Right kidney (tissue), 9 donors: ENCODE measurements at places on chromosomes 5 and 9.

- no peak for DNase-seq
Measured at GRCh38 chr5:128196791-128197190, 113.2 kb downstream of the SLC12A2 start.

DNA sequence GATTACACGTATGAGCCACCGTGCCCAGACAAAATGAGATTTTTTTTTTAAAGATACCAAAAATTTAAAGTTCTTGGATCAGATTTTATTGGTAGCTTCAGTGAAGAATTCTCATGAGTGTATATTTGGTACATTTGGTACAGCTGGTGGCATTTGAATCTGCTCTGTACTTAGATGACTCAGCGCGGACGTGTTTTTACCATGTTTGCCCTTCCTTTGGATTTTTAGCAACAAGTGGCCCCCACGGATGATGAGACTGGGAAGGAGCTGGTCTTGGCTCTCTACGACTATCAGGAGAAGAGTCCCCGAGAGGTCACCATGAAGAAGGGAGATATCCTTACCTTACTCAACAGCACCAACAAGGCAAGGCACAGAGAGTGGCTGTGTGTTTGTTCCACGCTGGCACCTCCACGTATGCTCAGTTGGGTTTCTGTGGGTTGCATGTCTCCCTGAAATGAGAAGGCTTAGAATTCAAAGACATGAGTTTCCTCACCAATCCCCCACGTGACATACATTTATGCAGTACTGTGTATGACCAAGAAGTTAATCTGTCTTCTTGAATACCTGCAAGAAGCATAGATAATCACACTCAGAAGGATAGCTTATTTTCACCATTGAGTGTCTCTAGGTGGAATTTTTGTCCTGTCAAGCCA, 36.3 kb downstream of the SPTAN1 start:
- no peak for DNase-seq

GRCh38 chr5:147084702-147085101, 150.1 kb upstream of the STK32A start:
- no peak for DNase-seq

DNA sequence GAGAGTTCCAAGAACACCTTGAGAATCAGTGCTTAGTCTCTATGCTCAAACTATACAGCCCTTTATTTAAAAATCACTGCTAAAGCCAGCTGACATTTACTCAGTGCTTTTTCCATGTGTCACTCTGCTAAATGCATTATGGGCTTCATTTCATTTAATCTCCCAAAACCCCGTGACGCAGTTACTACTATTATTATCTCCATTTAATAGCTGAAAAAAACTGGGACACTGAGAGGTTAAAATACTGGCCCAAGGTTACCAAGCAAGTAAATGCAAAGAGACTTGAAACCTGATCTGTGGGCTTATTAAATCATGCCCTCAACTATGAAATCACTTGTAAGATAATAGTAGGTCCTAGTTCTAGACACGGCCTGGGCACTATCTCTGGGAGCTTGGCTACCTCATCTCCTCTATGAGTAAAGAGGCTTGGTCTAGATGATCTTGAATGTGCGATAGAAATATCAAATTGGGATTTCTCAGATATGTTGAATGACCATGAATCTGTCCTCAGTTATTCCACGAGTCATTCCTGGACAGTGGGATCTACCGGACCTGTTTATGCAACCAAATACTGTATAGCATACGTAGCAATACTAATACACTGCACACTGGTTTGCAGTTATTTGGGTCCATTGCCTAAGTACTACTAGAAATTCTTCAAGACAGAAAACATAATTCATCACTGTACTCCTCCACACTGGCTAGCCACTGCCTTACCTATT, 32.3 kb downstream of the MARCHF11 start:
- no peak for DNase-seq

DNA sequence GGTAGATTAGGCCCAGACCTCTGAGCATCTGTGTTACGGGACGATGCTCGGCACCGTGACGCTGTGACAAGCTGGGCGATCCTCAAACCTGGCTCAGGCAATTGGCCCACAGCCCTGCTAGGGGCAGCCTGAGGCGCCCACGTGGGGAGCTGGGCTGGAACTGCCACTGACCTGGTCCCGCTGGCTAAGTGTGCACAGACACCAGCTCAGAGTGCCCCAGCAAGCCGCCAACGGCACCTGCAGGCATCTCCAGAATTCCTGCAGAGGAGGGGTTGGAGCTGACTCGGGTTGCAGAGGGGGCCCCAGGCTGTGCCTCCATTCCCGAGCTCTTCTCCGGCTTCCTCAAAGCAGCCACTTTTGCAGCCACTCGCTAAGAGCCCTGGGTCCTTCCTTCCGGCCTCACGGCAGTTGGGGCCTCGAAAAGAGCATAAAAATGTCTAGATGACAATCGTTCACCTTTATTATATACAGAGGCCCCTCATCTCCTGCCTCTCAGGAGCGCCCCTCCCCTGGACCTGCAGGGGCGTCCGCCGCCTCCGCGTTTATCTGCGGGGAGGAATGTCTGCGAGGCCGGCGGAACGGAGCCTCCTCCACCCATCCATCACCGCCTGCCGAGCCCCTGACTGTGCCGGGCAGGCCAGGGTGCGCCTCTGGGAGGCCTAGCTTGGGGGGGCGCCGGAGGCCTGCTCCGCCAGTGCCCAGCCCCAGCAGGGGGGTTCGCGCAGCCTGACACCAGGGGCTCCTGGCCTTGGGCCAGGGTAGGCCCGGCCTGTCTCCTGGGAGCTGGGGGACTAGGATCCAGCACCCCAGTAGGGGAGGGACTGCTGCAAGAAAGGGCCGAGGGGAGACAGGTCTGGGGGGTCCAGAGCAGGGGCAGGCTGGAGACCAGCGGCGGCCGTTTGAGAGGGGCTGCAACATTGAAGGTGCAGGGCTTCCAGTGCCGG, 144.9 kb downstream of the BARX1 start:
- peak; percentile 69 for DNase-seq

GRCh38 chr5:684751-685216, 8.4 kb downstream of the TPPP start:
- no peak for DNase-seq

DNA sequence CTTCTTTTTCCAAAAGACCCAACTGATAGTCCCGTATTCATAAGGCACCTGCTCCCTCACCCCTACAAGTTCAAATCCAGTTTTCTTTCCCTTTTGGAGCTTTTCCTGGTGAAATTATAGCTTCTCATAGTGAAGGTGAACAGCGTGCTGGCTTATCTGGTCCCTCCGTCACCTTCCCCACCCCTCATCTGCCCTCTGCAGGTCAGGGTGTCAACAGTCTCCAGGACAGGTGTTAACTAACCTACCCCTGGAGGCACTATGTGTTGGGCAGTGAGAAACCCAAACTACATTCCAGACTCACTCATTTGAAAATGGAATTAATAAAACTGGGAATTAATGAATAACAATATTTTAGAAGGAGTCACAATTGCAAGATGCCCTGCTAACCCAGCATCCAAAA, 109.0 kb upstream of the TAS2R1 start:
- DNase-seq: no peak

GRCh38 chr9:37324261-37324683, 98.2 kb upstream of the GRHPR start:
- no peak for DNase-seq

GRCh38 chr5:152542741-152543140, 137.7 kb upstream of the NMUR2 start:
- DNase-seq: no peak

DNA sequence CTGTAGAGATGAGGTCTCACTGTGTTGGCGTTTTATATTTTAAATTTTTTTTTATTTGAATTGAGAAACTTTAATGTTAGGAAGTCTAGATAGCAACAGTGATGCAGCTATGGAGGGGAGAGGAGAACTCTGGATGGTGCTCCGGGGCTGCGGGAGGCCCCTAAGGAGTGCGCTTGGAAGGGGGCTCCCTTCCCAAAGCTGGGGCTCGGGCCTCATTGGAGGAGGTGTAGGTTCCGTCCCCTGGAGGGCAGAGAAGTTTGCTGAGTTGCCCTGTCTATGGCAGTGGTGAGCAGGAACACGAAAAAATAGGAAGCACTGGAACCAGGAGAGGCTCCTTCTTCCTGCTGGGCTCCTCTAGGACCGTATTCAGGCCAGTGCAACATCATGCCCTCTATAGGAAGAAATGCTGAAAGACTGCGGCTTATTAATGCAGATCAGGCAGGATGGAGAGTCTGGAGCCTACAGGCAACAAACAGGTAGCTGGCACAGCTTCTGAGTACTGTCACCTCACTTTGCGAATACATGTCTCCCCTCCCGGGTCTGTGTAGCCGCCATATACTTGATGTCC, 16.1 kb downstream of the AHRR start:
- DNase-seq: no peak

GRCh38 chr9:131180454-131180853, 55.1 kb downstream of the NUP214 start:
- DNase-seq: no peak

DNA sequence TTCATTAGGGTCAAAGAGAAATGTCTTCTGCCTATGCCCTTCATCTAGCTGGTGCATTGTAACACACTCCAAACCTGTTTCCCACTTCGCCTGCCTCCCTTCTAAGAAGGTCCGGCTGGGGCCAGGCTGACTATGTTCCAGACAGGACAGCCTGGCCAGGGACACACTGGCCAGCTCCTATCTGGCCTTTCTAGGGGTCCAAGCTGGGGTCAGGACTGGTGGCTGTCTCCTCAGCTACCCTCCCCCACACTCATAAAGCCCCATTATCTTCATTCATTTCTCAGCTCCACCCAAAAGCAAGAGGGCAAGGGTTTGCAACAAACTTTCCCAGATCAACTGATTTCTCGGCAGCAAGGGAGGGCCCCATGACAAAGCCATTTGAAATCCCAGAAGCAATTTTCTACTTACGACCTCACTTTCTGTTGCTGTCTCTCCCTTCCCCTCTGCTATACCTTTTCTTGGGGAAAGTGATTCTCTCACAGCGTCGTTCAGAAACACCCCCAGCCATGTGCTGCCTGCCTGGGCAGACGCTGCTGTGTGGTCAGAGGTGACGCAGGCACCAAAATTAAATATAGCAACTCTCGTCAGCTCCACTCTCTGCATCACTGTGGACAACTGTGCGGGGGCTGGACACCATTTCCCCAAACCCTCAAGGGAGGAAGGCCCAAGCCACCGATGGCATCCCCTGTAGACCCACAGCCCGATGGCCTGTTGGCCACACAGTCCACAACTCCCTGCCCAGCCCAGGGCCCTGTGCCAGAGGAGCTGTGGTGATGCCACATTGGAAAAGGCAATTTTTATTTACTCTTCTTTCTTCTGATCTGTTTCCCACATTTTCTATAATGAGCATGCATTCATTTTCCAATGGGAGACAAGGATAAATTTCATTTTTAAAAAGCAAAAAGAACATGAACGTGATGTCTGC, 6.1 kb downstream of the IL13 start:
- DNase-seq: no peak

- no peak for DNase-seq
Measured at GRCh38 chr5:67005737-67006499, 190.7 kb downstream of the CD180 start.

GRCh38 chr5:94812232-94812631, 193.8 kb downstream of the SLF1 start:
- DNase-seq: no peak

GRCh38 chr9:113896713-113897112, 20.6 kb downstream of the ZNF618 start:
- no peak for DNase-seq

- no peak for DNase-seq
Measured at GRCh38 chr9:17942498-17942897, 363.6 kb downstream of the SH3GL2 start.

GRCh38 chr5:164370841-164371240, 865.4 kb downstream of the MAT2B start:
- no peak for DNase-seq

DNA sequence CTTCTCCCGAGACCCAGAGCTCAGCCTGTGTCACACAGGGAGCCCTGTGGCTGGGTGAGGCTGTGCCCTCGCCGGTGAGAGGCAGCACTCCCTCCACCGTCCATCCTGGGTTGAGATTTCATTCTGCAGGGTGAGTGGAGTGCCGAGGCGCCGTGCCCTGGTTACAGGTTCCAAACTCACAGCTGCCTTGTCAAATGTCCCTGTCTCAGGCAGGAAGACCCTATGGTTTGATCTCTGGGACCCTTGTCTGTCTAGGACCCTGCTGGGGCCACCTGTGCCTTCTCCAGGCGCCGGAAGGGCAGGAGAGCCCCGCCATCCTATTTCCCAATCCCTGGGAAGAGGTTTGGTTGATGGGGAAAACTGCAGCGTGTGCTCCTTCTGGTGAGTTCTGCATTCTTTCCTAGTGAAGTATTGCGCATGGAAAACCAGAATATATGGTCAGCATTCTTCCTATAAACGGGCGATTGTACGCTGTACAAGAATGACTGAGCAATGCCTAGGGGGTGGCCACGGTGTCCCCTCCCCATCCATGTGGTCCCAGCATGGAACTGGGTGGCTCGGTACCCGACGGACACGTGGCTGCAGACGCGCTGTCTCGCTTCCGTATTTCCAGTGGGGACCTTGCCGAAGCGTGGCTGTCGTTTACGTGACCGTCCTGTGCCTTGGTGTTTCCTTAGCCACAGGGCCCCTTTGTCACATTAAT, 95.9 kb upstream of the COL5A1 start:
- no peak for DNase-seq

DNA sequence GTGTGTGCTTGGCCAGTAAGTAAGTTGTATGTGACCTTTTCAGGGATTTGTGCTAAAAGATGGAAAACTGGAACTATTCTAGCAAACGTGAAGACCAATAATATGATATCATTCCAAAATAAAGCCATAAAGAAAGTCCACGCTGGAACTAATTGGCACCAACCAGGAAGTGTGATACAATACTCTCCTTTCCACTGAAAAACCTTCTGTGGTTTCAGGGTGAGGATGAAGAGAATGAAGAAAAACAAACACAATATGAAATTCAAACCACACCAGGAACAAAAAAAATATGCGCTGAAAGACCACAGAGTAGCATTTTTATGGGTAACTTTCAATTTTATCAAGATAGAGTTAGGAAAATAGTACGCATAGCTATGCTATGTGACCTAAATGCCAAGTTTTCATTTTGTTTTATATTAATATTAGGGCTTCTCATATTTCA, 105.8 kb downstream of the EFNA5 start:
- DNase-seq: no peak

DNA sequence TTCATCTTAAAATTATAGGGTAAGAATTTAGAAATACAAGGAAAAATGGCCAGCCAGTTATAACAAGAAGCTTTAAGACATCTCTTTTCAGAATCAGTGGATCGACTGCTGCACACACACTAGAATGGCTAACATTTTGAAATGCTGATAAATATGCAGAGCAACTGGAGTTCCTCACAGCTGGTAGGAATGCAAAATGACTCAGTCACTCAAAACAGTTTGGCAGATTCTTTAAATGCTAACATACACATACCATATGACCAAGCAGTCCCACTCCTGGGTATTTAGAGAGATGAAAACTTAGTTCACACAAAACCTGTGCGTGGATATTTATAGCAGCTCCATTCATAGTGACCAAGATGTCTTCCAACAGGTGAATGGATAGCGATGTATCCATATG, 23.2 kb upstream of the PSAT1 start:
- DNase-seq: no peak

- peak; percentile 68 for DNase-seq
Measured at GRCh38 chr9:95008151-95008771, 281.8 kb downstream of the AOPEP start.

DNA sequence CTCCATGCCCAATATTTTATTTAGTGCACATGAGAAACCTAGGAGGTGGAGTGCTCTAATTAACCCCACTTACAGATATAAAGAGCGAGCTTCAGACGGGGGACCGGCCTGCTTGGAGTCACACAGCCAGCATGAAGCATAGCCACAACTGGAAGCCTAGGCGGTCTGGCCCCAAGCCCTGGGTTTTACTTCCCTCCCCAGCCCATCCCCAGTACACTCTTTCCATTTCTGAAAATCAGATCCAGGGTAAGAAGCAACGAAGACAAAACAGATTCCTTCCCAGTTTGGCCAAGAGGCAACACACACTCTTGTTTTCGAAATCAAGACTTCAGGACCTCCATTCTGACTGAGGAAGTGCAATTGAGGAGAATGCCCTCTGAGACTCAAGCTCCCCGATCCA, 27.1 kb downstream of the KCNMB1 start:
- no peak for DNase-seq
